Osteoblast (primary cell): ENCODE measurements at places on chromosomes 1 and 21.
A peak's percentile ranks its signal among the peaks of the same experiment; 100 is the strongest.

GRCh38 chr1:216927633-216928032 is 204.4 kb upstream of the ESRRG start:
- no peak for DNase-seq

DNA sequence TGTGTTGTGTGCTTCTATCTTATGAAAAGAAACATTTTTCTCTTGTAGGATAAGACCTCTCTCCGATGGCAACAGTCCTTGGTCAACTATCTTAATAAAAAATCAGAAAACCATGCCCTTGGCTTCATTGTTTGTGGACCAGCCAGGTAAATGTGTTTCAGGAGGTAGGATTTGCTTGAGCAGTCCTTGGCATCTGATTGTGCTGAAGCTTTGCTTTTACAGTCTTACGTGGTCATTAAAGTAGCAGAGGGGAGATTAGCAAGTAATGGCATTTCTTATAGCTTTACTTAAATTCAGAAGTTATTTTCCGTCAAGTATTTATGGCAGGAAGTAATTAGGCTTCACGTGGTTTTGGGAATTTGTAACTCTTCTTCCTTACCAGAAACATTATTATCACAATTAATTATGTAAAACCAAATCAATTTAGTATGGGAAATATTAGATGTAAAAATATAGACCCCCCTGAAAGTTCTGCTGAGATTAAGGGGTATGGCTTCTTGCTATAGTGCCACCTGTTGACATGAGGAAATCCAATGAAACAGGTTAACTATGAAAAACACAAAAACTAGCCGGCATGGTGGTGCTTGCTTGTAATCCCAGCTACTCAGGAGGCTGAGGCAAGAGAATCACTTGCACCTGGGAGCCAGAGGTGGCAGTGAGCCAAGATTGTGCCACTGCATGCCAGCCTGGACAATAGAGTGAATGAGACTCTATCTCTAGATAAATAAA is 49.0 kb downstream of the MAP3K21 start:
- no peak for DNase-seq

GRCh38 chr21:45938453-45938755 is 43.2 kb upstream of the COL6A1 start:
- peak; percentile 70 for DNase-seq

GRCh38 chr1:156262461-156263287 is 14.8 kb upstream of the PAQR6 start:
- peak; percentile 97 for DNase-seq

DNA sequence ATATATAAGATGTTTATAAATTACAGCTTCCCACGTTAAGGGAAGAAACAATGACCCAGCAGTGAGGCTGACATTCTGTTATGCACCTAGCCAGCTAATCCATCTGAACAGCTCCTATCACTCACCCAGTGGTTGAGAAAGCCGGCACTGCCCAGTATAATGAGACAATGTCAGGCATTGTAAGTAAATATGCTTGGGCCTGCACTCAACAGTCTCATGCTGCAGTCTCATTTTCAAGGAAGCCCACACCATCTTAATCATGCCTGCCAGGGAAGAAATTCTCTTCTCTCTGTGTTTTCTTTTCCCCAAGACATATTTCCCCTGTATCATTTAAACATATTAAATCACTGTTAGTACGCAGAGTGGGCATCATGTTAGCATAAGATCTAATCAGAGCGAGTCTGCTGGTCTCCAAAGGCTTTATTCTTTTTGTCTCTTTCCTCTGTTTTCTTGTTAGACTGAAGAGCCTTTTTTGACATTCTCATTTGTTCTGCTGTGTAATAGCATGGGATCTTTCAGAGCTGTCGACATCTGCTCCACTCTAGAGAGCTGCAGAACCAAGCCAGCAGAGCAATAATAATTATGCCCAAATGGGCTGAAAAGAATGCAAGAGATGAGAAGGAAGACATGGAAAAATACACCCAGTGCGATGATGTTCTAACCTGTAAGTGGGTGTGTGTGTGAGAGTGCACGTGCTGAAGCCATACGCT is 67.6 kb upstream of the SLC22A15 start:
- no peak for DNase-seq

DNA sequence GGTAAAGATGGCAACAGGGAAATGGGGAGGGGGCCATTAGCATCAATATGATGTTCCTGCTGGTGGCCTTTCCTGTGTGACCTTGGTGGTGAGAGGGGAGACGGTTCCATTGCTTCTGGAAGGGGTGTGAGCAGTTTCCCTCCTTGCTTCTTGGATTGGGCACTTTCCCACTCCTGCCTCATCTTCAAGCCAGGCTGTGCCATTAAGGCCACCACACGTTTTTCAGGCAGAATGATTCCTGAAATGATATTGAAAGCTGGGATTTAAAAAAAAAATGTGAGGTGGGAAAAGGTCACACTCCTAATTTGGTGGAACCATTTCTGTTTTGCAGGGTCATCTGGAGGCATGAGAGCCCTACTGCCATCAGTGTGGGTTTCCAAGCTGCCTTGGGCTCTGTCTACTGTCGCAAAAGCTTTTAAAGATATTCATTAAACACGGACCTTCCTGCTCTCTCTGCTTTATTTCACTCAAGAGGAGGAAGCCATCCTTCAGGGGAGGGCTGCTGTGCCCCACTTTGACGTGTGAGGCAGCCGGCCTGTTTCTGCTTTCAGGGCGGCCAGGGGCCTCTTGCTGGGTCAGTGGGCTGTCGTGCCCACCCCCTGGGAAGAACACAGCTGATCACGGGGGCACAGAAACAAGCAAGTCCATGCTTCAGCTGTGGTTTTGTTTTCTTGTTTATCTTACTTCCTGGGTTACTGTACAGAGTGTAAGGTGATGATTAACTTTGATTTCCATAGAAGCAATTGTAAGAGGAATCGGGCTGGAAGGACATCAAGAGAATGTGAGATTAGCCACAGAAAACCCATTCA is 8.0 kb downstream of the RIIAD1 start:
- DNase-seq: no peak

DNA sequence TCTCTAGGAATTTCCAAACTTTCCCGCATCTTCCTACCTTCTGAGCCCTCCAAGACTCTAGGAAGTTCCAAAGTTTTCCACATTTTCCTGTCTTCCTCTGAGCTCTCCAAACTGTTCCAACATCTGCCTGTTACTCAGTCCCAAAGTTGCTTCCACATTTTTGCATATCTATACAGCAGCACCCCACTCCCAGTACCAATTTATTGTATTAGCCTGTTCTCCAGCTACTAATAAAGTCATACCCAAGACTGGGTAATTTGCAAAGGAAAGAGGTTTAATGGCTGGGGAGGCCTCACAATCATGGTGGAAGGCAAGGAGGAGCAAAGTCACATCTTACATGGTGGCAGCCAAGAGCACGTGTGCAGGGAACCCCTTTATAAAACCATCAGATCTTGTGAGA is 82.9 kb upstream of the DSCAM start:
- DNase-seq: no peak

- DNase-seq: no peak
These were observed 953.0 kb downstream of the AMY1C start for GRCh38 chr1:104702731-104703130.

- DNase-seq: no peak
These were observed 156.3 kb downstream of the VPS13D start for GRCh38 chr1:12386130-12386529.

GRCh38 chr1:5109633-5110032 is 455.2 kb downstream of the AJAP1 start:
- DNase-seq: no peak

DNA sequence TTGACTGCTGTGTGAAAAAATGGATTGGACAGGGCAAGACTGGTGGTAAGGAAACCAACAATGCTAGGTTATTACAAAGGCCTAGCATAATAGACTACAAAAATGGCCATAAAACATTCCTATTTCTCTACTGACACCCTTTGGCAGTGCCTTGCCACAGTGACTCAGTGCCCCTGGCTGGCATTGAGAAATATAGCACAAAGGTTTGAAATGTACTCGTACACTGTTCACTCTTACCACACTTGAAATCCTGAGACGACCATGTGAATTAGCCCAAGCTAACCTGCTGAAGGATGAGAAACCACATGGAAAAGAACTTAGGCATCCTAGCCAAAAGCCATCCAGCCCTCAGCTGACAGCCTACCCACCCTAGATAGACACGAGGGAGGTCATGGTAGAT is 149.8 kb upstream of the PALMD start:
- DNase-seq: no peak

DNA sequence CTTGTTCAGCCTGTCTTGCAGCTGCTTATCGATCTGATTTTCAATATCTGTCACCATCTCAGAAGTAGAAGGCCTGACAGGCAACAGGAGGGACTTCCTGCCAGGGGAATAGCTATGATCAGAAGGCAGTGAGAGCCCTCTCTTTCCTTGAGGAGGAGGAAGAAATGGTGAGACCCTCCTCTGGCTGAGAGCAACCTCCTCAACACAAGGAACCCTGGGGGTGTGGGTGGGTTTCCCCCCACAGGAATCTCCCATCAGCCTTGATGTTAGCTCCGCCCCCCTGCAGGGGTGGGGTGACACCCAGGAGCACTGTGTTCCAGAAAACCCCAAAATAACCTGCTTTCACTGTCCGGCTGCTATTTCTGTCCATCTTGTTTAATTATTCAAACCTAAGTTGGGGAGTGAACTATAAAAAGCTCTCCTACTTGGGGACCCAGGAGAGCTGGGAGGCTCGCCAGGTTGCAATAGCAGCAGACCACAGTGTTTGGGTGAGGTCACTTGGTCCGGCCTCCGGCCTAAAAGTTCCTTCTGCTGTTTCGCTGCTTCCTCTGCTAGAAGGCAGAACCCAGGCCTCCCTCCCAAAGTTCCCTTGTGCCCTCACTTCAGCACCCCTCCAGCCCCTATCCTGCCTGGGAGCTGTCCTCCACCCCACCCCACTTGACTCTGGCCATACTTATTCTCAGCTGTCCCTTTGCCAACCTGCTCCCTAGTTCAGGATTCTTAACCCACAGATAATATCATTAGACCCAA is 7.8 kb upstream of the MEF2D start:
- DNase-seq: peak; percentile 81

DNA sequence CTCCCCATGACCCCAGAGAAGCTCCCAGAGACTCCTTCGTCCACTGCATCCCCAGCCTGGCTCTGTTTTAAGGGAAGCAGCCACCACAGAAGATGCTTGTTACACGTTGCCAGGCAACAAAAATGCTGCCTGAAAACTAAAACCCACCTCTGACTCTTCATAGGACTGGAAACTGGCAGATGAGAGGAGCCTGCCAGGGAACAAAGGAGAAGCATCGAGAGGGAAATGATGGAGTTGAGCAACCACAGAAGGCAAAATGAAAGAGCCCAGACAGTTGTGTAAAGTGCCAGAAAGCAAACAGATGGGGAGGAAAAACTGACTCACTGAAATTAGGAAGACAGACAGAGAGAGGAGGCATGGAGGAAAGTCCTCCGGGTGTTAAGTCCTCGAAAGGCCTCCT is 118.4 kb downstream of the KCNN3 start:
- no peak for DNase-seq

- DNase-seq: no peak
These were observed 274.1 kb downstream of the TRABD2B start for GRCh38 chr1:47722909-47723580.

GRCh38 chr1:171226747-171227370 is 21.4 kb upstream of the FMO1 start:
- no peak for DNase-seq

- DNase-seq: no peak
These were observed 87.2 kb downstream of the ATP1A1 start for GRCh38 chr1:116460261-116460660.

DNA sequence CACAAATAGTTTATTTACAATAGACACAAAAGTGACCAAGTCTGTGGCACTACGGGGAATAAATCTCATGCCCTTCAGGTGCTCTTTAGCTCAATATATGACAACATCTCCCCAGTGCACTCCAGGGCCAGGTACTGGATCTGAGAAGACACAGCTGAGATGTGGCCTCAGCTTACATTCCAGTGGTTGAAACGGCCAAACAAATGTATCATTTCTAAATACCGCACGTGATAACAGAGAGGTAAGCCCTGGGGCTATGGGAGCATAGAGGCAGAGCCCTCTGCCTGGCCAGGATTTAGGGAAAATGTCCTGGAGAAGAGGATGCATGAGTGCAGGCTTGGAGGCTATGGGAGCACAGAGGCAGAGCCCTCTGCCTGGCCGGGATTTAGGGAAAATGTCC is 630.5 kb downstream of the SMYD3 start:
- no peak for DNase-seq

- DNase-seq: no peak
These were observed 21.8 kb upstream of the ERRFI1 start for GRCh38 chr1:8047686-8048445.

GRCh38 chr1:35364741-35365140 is 96.2 kb downstream of the ZMYM4 start:
- no peak for DNase-seq

GRCh38 chr1:87329051-87329525 is 408 bp downstream of the LMO4 start:
- peak; percentile 89 for DNase-seq

- peak; percentile 22 for DNase-seq
These were observed 9.2 kb upstream of the TNFRSF1B start for GRCh38 chr1:12157366-12158231.

DNA sequence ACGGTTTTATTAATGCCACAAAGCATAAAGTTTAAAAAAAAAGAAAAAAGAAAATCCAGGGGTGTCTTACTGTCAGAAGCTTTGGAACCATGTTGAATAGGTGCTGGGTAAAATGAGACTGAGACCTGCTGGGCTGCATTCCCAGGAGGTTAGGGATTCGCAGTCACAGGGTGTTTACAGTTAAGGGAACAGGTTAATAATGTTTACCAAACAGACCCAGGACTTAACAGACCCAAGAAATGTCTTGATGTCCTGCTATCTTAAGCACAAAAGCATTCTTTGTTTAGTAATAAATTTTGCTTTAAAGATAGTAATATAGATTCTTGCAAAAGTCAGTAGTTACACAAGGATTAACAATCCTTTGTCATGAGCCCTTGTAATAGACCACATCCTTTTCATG is 54.7 kb downstream of the OLFML3 start:
- no peak for DNase-seq

- DNase-seq: no peak
These were observed 281.8 kb downstream of the VAV3 start for GRCh38 chr1:107683191-107683657.

DNA sequence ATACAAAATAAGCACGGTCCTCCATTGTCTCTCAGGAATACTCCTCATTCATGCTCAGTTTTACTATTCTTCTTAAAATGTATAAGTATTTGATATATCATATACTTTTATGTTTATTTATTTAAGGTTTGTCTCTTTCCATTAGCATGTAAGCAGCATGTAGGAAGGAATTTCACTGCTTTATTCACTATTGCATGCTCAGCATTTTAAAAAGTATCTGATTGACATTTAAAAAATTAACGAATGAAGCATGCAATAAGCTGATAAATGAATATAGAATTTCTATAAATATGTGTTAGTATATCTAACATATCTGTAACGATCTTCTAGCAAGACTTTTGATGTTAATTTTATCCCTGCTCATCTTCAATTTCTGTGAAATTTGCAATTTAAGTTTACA is 402.7 kb upstream of the BRINP3 start:
- no peak for DNase-seq
